ENCODE measurements at places on chromosomes 12 and 14. TPM values are rescaled to one million over a fixed set of nuclear protein-coding genes. Genes with fewer than 3 reads are reported as not detected.

The PLBD1 gene
- total RNA-seq: 106 TPM

The RERGL gene
- 3.7 TPM for total RNA-seq

The CACNA1C gene
- total RNA-seq: 8.4 TPM

The STRAP gene
- total RNA-seq: 65.4 TPM

The GDF3 gene
- total RNA-seq: 0.30 TPM

The TESPA1 gene
- 5.0 TPM for total RNA-seq

The RFX4 gene
- not detected for total RNA-seq

The PMCH gene
- total RNA-seq: not detected

The PLEKHD1 gene
- total RNA-seq: 0.47 TPM

The GPX2 gene
- not detected for total RNA-seq

The ABCD2 gene
- total RNA-seq: 0.47 TPM

The KRT2 gene
- not detected for total RNA-seq

The SERPINA10 gene
- not detected for total RNA-seq

The TAS2R8 gene
- not detected for total RNA-seq

The TAS2R46 gene
- total RNA-seq: 1.7 TPM

The MYF5 gene
- not detected for total RNA-seq

The ANHX gene
- total RNA-seq: not detected

The EXOC3L4 gene
- 3.6 TPM for total RNA-seq

The PTGR2 gene
- 10.8 TPM for total RNA-seq

The NANOG gene
- not detected for total RNA-seq

Data from lower lobe of right lung (tissue), 2 donors.